Stimulated activated CD8-positive, alpha-beta memory T cell treated with anti-CD3 and anti-CD28 coated beads, Interleukin-4, amount 100 ng/mL, for 1 hour (primary cell): ENCODE measurements at places on chromosomes 5 and 9.

DNA sequence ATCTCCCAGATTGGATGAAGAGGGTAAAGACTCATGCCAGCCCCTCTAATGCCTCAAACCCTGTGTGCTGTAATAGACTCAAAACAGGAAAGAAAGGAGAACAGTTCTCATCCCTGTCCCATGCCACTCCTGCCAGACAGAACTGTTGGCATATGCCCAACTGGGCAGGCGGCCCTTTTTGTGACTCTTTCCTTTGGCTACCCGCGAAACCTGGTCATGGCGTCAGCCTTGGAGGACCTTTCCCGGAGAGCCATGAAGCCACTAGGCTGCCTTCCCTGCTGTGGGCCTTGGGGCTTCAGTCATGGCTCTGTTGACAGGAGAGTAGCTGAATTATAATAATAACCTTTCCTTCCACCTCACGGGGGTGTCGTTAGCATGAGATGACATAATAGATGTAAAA is 75.9 kb upstream of the SEMA6A start:
- DNase-seq, result no peak

- DNase-seq, result no peak
Observed at GRCh38 chr9:546235-546634, 295.3 kb upstream of the DMRT1 start.

DNA sequence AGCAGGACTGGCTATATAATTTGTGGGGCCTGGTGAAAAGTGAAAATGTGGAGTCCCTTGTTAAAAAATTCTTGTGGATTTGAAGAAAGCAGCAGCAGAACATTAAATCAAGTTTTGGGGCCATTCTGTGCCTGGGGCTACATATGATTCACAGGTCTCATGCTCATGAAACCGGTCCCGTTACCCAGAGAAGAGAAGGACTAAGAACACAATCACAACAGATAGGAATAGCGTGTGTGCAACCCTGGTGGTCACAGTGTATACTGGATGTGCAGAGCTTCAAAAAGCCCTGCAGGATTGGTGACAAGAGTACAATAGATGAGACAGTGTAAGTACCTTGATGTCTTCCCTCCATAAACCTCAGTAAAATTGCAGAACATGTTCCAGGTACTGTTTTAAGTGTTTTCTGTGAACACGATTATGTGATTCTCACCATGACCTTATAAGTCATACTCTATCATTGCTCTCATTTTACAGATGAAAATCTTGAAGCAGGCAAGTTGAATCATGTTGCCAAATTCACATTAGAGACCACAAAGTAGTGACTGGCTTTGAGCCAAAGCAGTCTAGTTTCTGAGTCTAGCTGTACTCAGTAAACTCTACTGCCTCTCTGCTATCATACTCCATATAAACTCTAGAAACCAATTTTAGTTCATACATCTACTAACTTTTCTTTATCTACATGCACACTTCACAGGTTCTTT is 636.5 kb downstream of the TAF11L14 start:
- DNase-seq, result no peak

DNA sequence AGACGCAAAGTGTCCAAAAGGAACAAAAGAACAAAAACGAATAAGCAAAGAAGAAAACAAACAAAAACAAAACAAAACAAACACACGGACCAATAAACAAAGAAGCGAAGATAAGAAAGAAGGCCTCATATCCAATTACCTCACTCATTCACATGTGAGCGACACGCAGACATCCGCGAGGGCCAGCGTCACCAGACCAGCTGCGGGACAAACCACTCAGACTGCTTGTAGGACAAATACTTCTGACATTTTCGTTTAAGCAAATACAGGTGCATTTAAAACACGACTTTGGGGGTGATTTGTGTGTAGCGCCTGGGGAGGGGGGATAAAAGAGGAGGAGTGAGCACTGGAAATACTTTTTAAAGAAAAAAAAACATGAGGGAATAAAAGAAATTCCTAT is 28.3 kb upstream of the WWC1 start:
- DNase-seq, result no peak

DNA sequence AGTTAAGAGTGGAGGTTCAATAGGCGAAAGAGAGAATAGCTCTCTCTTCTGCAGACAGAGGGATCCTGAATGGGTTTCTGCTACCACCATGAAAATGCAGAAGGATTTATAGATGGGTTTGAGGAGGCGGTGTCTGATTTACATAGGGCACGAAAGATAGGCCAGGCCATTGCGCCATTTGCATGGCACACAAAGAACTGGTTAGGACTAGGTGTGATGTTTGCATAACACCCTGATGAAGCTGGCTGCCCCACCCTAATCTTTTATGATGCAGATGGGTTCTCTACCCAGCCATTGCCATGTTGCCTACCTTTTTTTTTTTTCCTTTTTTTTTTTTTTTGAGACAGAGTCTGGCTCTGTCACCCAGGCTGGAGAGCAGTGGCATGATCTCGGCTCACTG is 51.4 kb upstream of the PDZD2 start:
- no peak for DNase-seq

- DNase-seq, result no peak
Observed at GRCh38 chr5:112276991-112277390, 142.1 kb downstream of the EPB41L4A start.

- DNase-seq, result no peak
Observed at GRCh38 chr5:178277346-178277745, 44.7 kb upstream of the PHYKPL start.

DNA sequence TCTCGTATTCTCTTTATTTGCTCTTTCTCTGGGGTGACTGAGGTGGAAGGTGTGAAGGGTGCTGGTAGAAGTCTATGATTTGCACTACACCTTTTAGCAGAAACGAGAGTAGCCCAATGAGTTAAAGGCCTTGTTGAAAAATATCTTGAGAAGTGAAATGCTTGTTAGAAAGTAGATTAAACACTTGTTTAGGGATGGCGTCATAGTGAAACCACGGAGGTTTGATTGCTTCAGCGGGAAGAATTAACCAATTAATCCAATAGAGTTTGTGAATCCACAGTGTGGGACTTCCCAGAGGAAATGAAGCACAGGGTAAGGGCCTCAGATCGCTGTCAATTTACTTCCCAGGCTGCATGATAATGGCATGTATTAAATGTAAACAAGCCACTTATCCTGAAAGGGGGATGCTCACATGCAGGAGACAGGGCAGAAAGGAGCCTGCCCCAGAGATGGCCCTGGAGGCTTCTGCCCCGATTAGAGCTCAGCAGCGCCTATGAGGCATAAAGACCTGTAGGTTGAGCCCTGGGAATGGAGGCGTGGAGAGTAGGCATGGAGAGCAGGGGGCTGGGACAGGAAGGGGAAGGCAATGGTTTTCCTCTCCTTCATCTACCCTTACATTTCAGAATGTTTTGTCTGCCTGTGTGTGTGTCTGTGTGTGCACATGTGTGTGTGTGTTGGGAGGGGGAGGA is 1.5 kb downstream of the FAM170A start:
- no peak for DNase-seq

- no peak for DNase-seq
Observed at GRCh38 chr5:108420158-108420557, 38.3 kb upstream of the FBXL17 start.

DNA sequence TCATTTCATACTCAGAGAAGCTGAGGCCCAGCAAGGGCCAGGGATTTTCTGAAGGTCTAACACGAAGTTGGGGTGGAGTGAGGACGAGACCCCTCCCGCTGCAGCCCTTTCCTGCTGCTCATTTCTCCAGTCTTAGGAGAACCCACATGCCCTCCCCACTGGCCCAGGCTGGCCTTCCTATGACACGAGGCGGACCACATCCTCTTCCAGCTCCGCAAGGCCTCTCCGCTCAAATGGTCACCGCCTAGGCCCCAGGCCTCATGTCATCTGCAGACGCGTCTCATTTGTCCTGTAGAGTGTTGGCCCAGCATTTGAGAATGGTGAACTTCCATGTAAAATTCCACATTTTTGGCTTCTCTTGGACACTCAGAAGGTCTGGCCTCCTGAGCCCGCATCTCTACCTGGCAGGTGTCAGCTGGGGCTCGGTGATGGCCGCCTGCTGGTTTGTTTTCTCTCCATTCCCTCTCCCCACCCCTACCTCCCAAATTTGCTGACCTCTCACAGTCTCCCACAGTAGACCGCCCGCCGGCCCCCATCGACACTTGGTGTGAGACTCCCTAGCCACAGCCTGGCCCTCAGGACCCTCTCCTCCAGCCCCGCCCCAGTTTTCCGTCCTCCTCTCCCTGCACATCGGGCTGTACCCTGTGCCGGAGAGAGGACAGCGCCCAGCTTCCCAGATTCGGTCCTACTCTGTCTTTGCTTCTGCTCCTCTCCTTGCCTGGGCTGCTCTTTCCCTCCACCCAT is 51.7 kb downstream of the ERGIC1 start:
- no peak for DNase-seq
